ENCODE measurements at places on chromosomes 7 and 10.

- DNase-seq, result no peak
Measured at GRCh38 chr7:37977243-37977642, 56.8 kb downstream of the EPDR1 start.

DNA sequence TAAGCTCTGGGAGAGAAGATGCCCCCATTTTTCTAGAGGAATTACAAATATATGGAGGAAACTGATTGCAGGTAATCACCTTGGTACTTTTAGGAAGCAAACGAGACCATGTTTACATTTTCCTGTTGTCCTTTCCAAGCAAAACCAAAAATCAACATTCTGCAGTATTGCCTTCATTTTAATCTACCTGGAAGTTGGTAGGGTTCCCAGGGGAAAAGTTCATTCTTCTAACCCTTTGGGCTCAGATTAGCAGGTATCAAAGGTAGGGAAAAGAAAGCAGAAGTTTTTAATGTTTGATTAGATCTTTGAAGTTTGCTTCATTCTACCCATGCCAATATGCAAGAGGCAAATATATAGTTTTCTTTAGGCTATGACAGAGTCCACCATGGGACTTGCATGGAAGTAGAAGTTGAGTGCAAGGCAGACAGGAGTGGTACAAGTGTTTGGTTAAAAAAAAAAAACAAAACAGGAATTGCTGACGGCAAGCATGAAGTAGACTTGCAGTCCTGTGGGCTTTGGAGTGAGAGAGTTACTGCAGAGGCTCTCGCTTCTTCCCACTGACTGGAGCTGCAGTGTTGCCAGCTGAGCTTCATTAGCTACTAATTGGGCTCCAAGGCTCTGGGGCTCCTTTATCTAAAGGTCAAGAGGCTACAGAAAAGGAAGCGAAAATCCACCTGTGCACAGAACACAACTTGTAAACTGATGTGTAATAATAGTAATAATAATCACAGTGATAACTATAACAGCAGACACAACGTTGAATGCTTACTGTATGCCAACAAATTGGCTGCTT is 28.9 kb upstream of the ASAH2 start:
- DNase-seq, result no peak

DNA sequence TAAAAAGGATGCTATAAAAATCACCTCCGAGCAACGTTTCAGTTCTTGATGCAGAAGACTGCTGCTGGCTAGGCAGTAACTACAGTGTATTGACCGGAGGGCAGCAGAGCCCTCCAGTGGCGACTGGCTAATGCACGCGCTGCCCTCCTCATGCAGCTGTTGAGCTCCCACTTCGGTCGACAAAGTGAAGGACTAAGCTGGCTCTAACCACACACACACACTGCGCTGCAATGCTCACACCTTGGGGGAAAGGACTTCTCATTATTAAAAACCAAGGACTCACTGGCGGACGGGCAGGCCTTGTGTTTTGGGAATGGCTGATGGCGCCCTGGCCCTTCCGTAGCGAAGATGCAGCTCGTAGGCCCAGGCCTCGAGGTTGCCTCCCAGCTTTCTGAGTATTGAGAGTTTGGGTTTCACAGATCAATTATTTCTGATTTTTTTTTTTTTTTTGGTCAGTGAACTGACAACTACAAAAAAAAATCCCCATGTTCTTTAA is 120.9 kb upstream of the DIP2C start:
- DNase-seq, result no peak

DNA sequence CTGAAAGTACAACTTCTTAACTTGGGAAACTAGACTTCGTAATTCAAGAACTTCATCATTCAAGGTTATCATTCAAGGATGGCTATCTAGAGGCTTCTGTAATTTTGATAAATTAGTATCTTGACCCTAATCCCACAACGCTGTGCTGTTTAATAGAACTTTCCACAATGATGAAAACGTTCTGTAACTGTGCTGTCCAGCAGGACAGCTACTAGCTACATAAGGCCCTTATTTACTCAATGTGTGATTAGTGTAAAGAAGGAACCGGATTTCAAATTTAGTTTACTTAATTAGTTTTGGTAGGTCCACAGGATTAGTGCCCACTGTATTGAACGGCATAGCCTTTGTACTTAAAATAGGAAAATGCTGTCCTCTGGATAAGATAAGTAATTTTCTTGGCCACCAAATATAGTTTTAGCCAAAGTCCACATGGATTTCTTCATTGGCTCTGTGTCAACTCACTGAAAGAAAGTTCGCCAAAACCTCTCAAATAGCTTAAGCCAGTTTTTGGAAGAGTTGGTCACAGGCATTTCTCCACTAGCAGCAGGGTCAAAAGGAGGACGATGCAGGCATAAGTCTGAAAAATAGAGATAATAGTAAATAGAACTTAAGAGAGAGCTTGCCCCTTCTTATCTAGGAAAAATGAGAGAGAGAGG is 17.3 kb downstream of the DGKI start:
- no peak for DNase-seq

DNA sequence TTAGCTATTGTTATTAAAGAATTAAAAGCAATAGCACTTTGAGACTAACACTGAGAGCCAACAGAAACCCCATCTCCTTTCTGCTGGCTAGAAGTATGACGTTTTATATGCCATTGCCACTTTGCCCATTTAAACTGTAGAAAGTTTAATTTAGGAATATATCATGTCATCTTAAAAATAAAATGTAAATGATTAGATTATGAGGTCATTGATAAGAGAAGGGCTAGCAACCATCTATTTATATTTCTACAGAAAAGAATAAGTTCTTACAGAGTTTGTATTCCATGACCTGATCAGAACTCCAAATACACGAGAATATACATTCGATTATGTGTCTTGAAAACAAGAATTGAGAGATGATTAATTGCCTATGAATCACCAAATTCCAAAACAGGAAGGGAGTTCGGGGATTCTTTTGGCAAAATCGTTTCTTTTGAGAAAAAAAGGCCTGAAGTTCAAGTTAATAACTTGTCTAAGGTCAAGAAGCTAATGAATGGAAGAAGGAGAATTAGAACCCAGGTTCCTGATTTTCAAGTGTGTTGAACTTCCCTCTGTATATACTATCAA is 227.0 kb downstream of the TRIL start:
- DNase-seq, result no peak

DNA sequence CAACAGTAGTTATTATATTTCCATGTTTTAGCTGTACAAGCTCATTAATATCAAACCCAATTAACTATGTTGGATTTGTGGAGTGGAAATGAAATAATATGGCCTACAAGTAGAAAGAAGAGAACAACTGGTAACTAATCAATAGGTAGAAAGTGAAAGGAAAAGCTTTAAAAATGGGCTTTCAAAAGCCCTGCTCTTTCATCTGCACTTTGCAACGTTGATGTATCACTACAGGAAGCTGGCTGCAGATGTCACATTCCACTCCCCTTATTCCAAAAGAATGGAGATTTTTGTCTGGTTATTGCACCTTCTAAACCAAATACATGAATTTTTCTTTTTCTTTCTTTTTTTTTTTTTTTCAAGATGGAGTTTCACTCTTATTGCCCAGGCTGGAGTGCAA is 11.7 kb upstream of the MKI67 start:
- no peak for DNase-seq

Data from stimulated activated CD8-positive, alpha-beta memory T cell treated with anti-CD3 and anti-CD28 coated beads, Interleukin-15, amount 100 ng/mL, for 4 hours (primary cell).